ENCODE measurements at places on chromosomes 13 and 19.

- DNase-seq: no peak
Observed at GRCh38 chr13:113770441-113770840, 11.4 kb downstream of the TMEM255B start.

GRCh38 chr13:24875566-24875965 is 111.6 kb downstream of the RNF17 start:
- no peak for DNase-seq

DNA sequence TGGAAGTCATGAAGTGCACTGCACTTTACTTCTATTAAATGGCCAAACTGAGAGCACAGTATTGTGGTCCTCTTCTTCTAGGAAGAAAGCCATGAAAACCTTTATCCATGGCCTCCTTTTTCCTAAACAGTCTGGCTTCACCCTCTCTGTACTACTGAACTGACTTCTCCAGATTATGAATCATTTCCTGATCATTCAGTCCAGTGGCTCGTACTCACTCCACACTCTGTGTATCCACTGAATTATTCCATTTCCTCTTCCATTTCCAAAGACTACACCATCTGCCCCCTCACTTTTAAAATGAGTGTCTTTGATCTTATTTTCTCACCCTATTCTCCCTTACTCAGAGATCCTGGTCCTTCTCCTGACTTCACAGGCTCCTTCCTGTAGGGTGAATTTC is 29.7 kb upstream of the FREM2 start:
- peak; percentile 22 for DNase-seq

DNA sequence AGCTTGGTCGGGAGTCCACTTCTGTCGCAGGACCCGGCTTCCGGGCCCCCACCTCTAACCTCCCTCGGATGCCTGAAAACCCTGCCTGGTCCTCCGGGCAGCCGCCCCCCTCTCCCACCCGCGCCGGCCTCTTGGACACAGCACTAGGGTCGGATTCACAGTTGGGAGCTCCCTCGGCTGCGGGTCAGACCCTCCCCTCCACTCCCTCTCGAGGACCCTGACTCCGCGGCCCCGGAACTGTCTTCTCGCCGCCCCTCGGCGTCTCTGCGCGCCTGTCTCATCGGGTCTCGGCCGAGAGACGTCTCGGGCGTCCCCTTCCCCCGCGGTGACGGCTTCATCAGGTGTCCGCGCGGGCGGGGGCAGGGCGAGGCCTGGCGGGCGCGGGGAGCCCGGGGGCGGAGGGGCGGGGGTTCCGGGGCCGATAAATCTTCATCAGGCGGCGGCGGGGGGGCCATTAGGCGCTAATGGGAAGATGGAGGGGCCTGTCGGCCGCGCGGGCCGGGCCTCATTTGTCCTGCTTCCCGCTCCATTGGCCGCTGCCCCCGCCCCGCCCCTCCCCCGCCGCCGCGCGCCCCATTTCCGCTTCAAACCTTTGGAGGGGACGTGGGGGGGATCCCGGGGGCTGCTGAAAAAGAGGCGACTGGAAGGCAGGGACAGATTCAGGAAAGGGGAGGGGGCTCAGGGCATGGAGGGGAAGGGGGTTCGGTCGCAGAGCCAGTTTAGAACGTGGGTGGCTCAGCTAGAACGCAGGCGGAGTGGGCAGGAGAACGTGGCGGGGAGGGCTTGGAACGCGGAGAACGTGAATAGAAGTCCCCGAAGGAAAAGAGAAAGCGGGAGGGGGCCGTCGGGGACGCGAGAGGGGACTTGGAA is 11.8 kb upstream of the ERFL start:
- no peak for DNase-seq

GRCh38 chr19:5222178-5222577 is 118.4 kb downstream of the PTPRS start:
- DNase-seq: no peak

DNA sequence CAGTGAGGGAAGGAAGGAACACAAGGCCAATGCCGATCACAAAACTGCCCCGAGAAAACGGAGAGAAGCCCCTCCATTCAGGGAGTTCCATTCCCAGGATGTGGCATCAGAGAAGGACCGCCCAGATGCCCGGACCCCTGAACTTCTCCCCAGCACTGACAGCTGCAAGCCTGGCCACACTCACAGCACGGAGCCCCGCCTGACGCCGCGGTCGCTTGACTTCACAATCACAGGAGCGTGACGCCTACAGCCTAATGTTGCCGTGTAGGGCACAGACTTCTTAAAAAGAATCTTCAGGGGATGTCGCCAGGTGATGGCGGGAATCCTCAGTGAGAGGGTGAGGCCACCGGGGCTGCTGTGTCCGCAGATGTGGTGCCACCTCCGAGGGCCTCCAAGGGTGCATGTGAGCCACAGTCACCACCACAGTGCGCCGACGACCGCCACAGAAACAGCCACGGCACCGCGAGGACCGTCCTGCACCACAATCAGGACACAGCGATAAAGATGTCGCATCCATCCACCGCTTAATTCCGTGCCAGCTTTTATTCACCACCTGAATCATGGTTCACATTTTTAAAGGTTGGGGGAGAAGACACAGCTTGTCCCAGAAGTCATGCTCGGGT is 77.2 kb downstream of the SPACA7 start:
- DNase-seq: no peak

DNA sequence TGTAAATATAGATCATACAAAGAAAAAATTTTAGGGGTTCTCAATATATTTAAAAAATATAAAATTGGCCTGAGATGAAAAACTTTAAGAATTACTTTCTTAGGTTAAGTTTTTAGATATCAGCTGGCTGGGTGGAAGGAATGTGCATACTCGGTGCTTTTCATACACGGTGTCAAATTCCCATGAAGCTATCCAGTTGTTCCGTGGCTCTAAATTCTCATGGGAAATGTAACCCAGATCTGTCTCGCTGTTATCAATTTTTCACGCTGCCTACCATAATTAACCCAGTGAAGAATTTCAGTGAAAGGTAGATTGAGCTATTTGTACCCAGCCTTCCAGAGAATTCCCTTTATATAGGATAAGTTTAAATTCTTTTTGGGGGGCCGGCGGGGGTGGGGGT is 11.6 kb upstream of the ZNF835 start:
- DNase-seq: no peak

- no peak for DNase-seq
Observed at GRCh38 chr13:34719060-34719875, 222.8 kb upstream of the NBEA start.

- DNase-seq: no peak
Observed at GRCh38 chr19:47458672-47459071, 13.0 kb downstream of the SLC8A2 start.

DNA sequence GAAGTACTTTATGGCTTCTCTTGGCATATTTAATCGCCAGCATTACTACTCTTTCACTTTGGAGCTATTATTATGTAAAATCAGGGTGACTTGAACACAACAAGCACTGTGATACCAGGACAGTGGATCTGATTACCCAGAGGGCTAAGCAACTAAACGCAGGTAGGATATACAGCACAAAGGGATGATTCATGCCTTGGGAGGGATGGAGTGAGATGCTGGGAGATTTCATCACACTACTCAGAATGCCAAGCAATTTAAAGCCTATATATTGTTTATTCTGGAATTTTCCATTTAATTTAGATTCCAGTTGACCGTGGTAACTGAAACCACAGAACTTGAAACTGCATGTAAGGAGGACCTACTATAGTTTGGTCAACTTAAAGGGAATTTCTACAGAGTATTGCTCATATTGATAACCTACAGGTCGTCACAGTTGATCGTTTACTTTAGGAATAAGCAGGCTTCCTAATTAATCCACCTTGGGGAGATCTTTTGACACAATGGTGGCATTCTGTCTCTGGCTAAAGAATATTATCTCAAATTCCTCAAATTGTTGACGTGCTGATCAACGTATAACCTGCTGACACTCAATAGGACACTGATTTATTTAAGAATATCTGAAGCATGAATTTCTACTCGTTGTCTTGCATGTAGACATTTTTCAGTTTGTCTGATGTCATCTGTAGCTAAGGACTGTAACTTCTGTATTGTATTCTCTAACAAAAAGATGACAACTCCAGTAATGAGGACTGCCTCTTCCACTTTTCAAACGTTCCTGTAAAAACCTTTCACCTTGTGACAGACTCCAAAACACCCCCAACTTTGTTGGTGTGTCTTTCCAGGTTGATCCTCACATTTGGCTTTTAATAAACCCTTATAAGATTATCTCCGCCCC is 254.2 kb downstream of the GPC5 start:
- DNase-seq: peak; percentile 76

DNA sequence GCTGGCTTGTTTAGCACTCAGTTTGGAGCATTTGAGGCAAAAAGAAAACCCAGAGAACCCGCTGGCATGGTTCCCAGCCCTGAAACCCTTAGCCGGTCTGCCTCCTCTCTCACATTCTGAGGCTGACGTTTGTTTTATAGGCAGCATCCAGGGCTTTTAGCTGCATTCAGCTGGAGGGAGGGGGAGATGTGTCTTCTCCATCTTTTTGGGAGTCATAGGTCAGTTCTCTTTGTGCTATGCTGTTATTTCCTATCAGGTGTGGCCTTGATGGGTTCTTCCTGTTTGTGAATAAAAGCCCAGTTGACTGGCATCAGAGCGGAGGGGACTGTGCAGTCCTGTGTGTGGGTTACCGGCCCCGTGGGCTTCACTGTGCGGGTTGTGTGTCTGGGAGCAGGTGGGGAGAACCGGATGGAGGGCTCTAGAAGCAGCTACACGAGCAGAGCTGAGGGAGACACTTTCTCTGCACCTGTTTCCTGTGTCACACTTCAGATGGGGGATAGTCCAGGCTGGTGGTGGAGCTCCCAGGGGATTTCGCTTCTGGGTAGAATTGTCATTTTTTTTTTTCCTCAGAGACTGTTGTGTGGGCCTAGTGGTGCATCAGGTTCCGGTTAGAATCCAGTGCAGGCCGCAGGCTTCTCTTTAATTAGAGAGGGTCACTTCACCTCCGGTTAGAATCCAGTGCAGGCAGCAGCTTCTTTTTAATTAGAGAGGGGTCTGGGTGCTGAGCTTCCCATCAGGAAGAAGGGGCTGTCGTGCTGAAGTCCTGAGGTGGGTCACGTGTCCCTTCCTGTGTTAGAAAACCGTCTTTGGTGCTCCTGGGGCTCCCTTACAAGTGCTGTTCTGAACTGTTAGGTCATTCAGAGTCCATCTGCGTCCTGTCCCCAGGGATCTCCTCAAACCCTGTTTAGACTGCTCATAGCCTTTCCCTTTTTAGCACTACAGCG is 69.6 kb downstream of the ARHGEF7 start:
- no peak for DNase-seq

GRCh38 chr19:29428071-29428470 is 97.7 kb upstream of the VSTM2B start:
- DNase-seq: no peak
